ENCODE measurements at places on chromosomes 12 and 14.
A peak's percentile ranks its signal among the peaks of the same experiment; 100 is the strongest.

DNA sequence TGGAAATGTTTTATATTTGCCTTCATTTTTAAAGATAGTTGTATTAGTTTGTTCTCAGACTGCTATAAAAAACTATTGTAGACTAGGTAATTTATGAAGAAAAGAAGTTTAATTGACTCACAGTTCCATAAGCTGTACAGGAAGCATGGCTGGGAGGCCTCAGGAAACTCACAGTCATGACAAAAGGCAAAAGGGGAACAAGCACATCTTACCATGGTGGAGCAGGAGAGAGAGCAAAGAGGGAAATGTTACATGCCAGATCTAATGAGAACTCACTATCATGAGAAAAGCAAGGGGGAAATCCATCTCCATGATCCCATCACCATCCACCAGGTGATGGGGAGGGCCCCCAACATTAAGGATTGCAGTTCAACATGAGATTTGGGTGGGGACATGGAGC is 35.5 kb upstream of the UNC79 start:
- DNase-seq: no peak

DNA sequence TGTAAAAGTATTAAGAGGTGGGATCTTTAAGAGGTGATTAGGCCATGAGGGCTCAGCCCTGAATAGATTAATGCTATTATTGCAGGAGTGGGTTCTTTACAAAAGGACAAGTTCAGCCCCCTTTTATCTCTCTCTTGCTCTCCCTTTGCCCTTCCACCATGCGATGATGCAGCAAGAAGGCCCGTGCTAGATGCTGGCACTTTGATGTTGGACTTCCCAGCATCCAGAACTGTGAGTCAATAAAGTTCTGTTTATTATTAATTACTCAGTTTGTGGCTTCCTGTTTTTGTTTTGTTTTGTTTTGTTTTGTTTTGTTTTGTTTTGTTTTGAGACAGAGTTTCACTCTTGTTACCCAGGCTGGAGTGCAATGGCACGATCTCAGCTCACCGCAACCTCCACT is 10.1 kb downstream of the RNASE1 start:
- no peak for DNase-seq

GRCh38 chr14:34629344-34629656 is 648 bp downstream of the SNX6 start:
- no peak for DNase-seq

DNA sequence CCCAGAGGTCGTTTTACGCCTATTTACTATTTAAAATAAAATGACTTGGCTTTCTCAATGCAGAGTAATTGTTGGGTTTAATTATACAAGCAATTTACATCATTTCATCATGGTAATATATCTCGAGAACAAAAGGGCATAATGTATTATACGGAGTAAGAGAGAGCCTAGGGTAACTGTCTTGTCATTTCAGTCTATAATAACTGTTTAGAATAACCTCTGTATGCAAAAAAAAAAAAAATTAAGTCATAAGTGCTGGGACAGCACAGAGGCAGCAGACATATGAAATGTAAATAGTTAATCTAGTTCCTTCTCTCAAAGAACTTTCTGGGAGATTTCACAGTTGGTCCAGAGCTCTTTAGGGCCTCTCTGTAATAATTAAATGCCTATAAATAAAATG is 284.9 kb downstream of the TMTC2 start:
- no peak for DNase-seq

DNA sequence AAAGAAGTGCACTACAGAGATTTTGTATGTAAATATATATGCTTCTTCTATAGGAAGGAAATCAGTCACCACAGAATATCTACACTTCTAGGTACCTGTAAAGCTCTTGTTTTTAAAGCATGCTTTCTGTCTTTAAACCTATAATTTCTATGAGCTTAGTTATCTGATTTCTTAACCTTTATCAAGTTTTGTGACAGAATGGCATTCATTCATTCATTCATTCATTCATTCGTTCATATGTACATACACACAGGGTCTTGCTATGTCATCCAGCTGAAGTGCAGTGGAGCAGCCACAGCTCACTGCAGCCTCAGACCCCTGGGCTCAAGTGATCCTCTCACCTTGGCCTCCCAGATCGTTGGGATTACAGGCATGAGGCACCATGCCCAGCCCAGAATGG is 16.1 kb downstream of the PPHLN1 start:
- no peak for DNase-seq

- no peak for DNase-seq
Observed at GRCh38 chr12:132746613-132747012, 15.0 kb downstream of the ANKLE2 start.

DNA sequence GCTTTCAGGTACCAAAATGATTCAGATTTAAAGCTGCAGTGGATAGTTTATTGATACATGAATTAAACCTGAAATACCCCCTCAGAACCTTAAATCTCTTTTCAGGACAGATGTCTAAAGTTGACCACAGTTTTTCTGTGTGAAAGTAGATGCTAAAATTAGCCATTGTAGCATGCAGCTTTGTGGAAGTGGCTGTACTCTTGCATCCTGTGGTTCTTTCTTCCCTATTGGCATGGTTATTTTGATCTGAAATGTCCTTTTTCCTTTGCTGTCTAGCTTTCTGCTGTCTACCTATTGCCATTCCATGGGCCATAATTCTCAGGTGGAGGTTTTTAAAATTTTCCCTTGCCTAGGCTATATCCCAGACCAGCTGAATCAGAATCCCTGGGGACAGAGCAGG is 455.6 kb downstream of the ZFP36L1 start:
- DNase-seq: no peak

DNA sequence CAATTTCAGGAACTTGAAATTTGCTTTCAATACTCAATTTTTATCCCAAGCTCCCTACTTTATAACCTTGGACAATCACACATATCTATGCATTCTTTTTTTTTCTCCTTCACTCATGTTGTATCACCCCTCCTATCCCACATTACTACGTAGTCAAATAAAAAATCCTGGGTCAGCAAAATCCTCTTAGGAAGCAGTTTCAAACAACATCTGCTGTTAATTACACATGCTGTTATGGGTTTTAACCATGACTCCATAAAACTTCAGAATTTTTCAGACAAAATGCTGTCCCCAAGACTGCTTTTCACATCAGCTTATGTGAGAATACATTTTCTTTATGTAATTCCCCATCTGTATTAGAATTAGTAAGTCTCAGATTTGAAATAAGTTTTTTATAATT is 61.7 kb downstream of the LRFN5 start:
- no peak for DNase-seq

DNA sequence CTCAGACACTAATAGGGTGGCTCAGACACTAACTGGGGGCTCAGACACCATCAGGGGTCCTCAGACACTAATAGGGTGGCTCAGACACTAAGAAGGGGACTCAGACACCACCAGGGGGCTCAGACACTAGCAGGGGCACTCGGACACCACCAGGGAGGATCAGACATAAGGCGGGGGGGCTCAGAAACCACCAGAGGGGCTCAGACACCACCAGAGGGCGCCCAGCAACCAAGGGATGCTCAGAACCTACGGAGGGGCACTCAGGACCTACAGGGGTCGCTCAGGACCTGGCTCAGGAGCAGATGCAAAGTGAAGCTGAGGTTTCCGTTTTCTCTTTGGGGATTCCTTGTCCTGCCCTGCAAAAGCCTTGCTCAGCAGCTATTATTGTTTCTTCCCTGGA is 448.5 kb downstream of the TMEM121 start:
- DNase-seq: peak; percentile 40

GRCh38 chr12:131755305-131756113 is 44.6 kb downstream of the SFSWAP start:
- DNase-seq: no peak

- DNase-seq: no peak
Observed at GRCh38 chr12:69555461-69555860, 29.8 kb upstream of the CCT2 start.

GRCh38 chr12:115201966-115202365 is 518.0 kb upstream of the TBX3 start:
- DNase-seq: no peak

- DNase-seq: no peak
Observed at GRCh38 chr14:63974176-63974575, 121.4 kb downstream of the SYNE2 start.

DNA sequence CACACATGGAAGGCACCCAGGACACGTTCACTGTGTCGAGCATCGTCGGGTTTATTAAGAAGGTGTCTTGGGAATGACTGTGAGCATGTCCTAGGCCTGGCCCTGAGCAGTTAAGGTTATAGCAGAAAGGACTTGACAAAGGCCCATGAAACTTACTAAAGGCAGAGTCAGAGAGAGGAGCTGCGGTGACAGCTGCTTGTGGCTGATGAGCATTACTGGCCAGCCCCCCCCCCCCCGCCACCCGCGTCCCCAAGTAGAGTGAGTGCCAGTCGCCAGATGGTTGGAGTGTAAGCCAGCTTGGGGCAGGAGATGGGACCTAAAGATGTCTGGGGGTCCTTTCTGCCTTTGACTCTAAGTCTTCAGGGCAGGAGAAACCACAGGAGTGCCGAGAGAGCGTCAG is 169.9 kb downstream of the TSPAN9 start:
- no peak for DNase-seq

- DNase-seq: no peak
Observed at GRCh38 chr14:75303381-75303789, 24.8 kb downstream of the FOS start.

- DNase-seq: no peak
Observed at GRCh38 chr12:112179916-112180315, 54.6 kb downstream of the TRAFD1 start.

- no peak for DNase-seq
Observed at GRCh38 chr12:123867141-123867540, 105.0 kb downstream of the DNAH10 start.

GRCh38 chr14:35220027-35220676 is 72.0 kb upstream of the PSMA6 start:
- no peak for DNase-seq

GRCh38 chr12:85588221-85588620 is 248.0 kb downstream of the RASSF9 start:
- DNase-seq: no peak

- DNase-seq: no peak
Observed at GRCh38 chr12:102169922-102170621, 27.6 kb downstream of the PMCH start.
